CD4-positive, alpha-beta T cell treated with Interleukin-4 for 4 hours (primary cell): ENCODE measurements at places on chromosomes 1 and 21.

DNA sequence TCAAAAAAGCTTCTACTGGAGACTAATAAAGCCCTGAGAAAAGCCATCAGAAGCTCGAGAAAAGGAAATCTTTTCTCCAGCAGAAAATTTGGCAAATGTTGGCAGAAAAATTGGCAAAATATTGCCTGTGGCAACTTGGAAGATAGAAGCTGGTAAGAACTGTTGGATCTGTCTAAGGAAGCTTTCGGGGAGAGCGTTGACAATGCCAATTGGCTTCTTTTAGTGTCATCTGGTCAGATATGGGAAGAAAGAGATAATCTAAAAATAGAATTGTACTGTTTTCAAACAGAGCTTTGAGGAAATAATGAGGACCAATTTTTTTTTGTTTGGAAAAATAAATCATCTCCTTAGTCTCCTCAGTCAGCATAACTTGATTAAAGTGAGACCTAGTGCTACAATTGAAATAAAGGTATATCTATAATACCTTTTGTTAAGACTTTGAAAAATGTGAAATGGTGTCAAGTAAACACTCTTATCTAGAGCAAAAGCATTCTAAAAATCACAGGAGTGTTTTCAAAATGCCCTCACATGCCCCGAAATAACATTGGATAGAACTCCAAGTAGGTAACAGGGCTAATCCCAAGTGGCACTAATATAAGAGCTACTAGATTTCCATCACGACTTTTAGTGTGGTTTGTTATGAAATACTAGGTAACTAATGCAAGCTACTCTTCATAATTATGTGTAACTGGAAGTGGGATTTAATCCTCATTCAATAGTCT lies 882.2 kb upstream of the B3GALT2 start:
- DNase-seq, result no peak

GRCh38 chr21:15732996-15733329 lies 3.2 kb downstream of the USP25 start:
- DNase-seq, result no peak

DNA sequence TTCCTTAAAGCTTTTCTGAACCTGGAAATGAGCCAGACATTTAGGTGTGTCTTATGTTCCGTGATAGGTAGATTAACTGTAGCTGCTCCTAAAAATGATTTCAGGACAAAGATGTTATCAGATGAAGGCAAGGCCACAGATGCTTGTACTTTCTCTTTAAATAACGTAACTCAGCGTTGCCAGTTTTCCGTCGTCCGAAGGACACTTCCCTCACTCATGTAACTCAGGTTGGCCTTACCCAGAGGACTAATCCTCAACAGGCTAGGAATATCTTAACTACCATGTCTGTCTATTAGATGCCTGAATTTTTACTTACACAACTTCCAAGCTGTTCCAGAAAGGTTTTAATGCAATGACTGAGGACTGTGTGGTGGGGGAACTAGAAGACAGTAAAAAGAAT lies 35.4 kb upstream of the FAM89A start:
- no peak for DNase-seq

DNA sequence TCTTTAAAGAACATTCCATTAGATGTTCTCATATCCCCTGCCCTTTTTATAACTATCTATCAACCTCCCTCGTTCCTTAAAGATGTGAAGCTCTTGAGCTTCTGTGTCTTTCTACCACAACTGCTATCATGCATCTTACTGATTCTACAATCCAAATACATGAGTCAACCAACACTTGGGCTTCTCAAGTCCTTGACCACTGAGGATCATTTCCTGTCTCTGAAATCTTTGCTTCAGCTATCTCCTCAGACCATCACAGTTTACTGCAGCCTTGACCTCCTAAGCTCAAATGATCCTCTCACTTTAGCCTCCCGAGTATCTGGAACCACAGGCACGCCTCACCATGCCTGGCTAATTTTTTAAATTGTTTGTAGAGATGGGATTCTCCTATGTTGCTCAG lies 75.2 kb downstream of the FMO4 start:
- no peak for DNase-seq

- DNase-seq, result no peak
Measured at GRCh38 chr1:162179121-162179520, 109.6 kb downstream of the NOS1AP start.

DNA sequence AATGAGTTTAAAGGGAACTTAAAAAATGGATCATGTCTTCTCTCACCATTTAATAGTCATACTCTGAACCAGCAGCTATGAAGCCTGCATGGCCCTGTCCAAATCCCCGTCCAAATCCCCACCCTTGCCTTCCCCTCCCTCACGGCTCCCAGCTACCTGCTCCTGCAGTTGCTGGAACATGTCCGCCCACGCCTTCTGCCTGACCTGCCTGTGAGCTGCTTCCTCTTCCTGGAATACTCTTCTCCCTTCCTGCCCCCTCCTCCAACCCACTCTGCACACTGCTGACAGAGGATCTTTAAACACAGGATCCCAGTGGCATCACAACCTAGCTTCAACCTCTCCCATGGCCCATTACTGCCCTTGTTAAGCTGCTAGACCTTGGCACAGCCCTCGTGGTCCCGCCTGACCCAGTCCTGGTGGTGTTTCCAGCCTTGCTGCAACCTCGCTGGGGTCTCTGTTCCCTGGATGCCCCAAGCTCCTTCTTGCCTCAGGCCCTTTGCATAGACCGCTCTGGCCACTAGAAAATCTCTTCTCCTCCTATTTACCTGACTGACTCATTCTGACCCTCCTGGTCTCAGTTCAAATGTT lies 118.3 kb downstream of the PTPRU start:
- DNase-seq, result no peak

DNA sequence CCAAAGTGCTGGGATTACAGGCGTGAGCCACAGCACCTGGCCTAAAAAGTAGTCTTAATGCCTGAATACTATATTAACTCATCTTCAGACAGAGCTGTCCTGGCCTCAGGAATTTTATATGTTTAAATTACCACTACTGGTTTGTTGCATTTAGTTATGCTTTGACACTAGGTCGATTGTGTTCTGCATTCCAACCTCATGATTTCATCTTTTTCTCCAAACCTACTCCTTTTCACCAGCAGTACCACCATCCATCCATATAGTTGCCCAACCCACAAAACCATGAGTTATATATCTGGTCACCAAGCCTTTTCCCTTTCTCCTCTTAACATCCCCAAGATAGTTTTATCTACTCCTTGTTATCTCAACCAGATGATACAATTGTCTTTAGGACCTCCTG lies 22.6 kb downstream of the FMO5 start:
- no peak for DNase-seq

DNA sequence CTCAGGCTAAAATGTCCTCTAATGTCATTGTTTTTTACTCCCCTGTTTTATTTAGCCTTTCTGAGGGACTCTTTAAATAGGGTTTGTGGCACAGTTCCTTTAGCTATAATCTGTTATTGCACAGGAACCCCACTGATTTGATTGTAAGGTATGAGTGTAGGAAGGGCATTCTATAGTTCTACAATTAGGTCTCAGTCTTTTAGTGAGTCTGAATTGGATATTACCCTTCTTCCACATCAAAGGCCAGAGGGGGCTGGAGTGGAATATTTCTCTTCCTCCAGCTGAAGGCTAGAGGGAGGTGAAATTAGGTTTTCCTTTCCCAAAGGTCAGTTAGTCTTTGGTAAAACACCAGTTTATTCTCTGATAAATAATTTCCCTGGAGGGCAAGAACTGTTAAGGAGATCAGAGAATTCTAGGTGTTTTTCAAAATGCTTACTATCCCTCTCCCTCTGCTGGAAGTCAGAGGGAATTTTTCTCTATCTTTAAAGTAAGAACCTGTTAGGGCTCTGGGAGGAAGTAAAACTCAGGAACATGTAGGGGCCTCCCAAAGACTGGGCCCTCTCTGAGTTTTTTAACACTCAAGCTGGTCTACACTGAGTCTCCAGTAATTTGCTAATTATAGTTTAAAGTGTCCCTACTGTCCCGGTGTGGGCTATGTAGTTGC lies 176.3 kb upstream of the ZNHIT6 start:
- no peak for DNase-seq

GRCh38 chr1:60891765-60892164 lies 190.6 kb upstream of the NFIA start:
- no peak for DNase-seq

- no peak for DNase-seq
Measured at GRCh38 chr1:28067523-28068090, 20.8 kb downstream of the EYA3 start.

DNA sequence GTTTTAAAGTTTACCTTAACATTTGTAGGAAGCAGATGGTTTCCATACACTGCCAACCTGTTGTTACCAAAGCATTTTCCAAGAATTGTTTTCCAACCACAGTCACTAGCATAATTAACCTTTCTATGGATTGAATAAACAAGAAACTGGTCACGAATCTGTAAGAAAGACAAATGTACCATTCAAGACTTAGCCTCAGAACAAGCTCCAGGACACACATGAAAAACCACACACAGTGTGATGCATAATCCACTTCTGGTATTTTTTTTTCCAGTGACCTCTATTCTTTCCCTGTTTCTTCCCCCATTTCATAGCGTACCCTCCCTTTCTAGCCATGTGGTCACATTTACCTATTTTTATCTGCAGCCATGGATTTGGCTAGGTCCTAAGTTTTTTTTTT lies 29.6 kb upstream of the C1orf87 start:
- no peak for DNase-seq

DNA sequence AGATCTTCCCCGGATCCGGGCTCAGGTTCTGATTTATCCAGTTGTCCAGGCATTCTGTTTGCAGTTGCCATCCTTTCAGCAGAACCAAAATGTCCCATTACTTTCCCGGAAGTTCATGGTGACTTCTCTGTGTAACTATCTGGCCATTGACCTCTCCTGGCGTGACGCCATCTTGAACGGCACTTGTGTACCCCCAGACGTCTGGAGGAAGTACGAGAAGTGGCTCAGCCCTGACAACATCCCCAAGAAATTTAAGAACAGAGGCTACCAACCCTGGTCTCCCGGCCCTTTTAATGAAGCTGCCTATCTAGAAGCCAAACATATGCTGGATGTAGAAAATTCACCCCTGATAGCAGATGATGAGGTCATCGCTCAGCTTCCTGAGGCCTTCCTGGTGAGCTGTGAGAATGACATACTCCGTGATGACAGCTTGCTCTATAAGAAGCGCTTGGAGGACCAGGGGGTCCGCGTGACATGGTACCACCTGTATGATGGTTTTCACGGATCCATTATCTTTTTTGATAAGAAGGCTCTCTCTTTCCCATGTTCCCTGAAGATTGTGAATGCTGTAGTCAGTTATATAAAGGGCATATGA lies 22.4 kb downstream of the AADACL4 start:
- no peak for DNase-seq
